ENCODE measurements at places on chromosomes 5 and 9.

- no peak for DNase-seq
These were observed 59.2 kb downstream of the TTLL11 start for GRCh38 chr9:122033775-122034373.

DNA sequence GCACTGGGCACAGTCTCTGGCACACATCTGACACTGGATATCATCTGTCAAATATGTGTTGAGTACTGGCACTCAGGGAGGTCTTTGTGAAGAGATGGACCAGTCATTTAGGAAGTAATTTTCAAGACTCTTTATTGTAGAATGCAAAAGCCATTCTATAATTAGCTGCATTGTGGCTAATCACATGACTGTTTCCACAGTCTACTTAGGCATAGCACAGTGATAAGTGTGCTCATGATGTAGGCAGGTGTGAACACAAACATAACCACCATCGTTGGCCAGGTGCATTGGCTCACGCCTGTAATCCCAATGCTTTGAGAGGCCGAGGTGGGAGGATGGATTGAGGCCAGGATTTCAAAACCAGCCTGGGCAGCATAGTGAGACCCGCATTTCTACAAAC, 62.2 kb downstream of the CFAP77 start:
- DNase-seq = peak; percentile 90

GRCh38 chr9:37617832-37618231, 25.4 kb upstream of the TOMM5 start:
- DNase-seq = peak; percentile 90

DNA sequence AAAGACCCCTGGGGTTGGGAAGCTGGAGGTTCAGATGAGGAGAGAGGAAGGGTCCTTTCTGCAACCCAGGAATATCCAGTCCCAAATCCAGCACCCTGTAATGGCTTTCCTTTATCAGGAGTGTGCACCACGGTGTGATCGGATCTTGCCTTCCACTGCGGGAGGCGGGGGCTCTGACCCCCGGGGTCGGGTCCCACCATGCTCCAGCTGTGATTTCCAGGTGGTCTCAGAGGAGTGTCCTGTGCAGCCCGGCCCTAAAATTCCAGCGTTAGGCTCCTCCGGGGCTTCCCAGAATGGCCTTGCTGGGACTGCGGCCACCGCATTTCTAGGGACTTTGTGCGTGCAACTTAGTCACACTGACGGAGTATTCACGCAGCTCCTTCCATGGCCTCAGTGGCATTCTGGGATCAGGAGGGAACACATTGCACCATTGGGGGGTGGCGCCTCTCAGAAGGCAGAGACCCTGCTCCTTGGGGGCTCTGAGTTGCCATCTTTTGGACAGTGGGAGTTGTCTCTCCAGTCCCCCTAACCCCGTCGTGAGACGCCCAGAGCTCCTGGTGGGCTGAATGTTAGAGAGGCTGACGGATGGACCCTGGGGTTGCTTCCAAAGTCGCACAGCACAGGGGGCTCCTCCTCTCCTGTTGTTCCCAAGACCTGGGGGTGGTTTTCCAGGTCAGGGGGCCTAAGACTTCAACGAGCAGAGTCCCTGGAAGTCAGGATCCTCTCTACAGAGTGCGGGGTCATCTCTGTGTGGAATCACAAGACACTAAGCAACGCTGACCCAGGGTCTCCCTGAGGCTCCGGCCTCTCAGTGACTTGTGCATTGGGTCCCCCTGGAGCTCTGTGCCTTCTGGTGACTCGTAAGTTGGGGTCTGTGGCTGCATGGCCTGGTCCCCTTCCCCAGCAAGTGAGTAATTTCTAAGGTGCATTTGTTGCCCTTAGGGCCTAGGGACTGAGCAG, 42.7 kb upstream of the IRX4 start:
- DNase-seq = no peak

DNA sequence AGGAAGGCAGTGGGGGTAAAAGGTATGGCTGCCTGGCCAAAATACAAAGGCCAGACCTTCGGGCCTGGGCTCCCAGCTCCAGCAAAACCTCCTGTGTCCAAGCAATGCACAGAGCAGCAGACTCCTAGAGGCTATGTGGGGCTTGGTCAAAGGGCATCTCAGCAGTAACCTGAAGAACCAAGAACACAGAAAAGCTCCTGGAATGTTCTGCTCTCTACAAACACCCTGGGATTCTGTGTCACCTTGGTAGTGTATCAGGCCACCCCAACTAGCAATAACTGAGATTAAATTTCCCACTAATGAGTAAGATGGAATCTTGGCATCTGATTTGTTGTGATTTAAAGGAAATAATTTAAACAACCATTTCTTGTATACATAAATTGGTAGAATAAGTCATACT, 158.6 kb downstream of the GLIS3 start:
- no peak for DNase-seq

GRCh38 chr9:129640086-129640870, 1.7 kb downstream of the ASB6 start:
- peak; percentile 75 for DNase-seq

GRCh38 chr9:37036776-37037502, 2.9 kb upstream of the PAX5 start:
- DNase-seq = peak; percentile 64

GRCh38 chr5:34655354-34655991, 655 bp upstream of the RAI14 start:
- DNase-seq = peak; percentile 3

DNA sequence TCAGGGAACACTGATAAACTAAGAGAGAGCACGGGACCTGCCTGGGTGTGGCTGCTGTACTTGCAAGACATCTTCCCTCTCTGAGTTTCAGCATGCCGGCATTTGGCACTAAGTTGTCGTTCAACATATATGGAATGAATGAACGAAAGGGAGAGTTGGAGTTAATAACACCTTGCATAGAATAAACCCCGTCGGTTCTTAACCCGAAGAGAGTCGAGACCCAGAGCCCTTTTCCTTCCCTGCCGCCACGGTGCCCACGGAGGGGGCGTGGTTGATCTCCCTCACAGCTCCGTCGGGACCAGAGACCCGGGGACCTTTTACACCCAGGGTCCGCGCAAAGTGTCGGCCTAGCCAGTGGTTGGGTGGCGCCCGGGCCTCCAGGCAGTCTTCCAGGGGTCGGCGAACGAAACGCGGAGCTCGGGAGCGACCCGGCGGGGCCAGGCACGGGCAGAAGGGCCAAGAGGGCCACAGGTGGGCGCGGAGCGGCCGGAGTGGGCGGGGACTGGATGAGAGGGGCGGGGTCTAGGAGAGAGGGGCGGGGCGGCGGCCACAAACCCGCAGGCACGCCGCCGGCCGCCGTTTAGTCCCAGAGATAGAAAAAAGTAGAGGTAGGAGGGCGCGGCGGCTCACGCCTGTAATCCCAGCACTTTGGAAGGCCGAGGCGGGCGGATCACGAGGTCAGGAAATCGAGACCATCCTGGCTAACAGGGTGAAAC, 735 bp upstream of the RPL26L1 start:
- no peak for DNase-seq

- peak; percentile 76 for DNase-seq
These were observed 132.5 kb upstream of the HAND1 start for GRCh38 chr5:154610321-154611154.

DNA sequence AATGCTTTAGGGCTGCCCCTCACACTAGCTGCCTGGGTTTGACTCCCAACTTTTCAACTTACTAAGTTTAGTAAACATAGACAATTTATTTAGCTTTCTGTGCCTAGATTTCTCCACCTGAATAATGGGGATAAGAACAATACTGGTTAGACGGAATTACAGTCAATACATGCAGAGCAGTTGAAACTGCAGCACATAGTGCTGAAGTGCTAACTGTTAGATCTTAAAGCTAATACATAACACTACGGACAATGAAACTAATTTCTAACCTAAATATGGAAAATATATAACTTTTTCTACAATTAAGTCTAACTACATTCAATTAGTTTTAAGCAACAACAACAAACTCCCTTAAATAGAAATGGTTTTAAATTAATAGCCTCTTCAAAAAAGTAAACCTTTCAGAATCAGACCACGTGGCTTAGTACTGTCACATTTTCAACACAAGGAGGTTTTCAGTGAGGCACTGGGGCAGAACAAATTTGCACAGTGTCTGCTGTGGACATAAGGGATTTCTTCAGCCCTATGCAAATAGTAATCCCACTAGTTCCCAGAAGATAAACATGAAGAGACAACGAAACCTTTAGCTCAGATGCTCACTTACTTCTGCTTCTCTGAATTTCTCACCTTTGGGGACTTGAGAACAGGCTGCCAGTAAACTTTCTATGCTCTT, 293.4 kb downstream of the EDIL3 start:
- DNase-seq = peak; percentile 8

DNA sequence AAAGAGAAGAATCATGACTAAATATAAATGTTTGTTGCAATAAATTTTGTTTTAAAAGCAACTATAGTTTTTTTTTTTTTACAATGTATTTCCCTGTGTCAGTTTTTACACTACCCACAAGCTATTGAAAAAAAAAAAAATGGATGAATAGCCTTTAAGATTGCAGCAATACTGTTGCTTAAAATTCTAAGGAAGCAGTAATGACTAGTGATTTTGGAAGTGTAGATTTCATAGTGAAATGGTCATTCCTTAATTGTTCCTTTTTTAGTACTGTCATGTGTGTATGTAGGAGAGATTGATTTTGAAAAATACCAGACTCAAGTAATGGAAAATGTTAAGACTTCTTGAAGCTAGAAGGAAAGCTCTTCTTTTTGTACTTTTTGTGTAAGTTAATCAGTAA, 53.1 kb downstream of the NDUFS4 start:
- no peak for DNase-seq

- DNase-seq = no peak
These were observed 567.7 kb downstream of the CAAP1 start for GRCh38 chr9:26324786-26325443.

GRCh38 chr5:111834926-111835599, 78.1 kb upstream of the NREP start:
- no peak for DNase-seq

DNA sequence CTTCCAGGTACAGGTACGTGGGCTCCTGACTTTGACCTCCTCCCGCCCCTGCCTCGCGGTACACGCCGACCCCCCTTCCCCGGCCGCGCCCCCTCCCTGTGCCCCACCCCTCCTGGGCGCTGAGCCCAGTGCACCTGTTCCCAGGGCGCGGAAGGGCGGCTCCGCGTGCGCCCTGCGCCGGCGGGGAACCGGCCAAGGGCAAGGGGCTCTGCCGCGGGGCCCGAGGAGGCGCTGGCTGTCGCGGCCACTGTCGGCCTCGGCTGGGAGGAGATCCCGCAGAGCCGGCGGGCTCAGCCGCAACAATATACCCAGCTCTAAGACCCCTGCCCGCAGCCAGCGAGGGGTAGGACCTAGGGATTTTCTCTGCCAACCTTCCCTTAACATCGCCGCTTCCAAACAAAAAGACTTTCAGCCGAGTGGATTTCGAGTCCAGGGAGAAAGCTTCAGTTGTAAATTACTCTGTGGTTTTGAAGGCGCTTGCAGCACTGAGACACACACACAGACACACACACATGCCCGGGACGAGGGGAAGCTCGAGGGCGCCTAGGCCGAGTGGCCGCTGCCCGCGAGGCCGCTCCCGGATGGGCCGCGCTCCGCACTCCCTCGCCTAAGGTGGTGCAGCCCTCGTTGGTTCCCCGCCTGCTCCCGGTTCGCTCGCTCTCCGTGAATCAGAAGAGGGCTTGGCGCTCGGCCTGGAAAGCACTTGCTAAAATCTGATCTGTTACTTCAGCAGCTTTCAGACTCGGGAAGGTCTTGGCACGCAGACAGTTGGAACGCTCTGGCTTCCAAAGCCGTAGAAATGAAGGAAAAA, 1.2 kb downstream of the FGF18 start:
- DNase-seq = peak; percentile 24

DNA sequence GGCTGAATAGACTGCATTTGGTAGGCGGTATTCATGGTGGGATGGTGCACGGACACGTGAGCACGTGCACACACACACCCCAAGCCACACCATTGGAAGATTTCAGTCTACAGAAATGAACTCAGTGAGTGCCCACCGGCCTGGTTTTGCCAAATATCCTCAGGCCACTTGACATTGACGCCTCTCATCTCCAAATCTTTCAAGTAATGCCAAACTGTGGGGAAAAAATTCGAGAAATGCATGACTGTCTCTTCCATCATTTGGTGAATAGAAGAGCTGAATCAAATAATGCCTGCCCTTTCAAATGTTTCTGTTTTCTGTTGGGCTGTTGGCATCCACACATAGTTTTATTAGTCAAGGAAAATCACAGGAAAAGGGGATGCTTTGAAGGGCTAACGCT, 182.3 kb upstream of the EFNA5 start:
- DNase-seq = no peak

- DNase-seq = no peak
These were observed 142.0 kb downstream of the FAM114A2 start for GRCh38 chr5:153896701-153897100.

GRCh38 chr5:2919310-2920018, 168.0 kb upstream of the IRX2 start:
- no peak for DNase-seq

GRCh38 chr5:141182248-141182647, at the start of gene PCDHB16:
Gene PCDHB16, plus strand, starts transcription at chr5:141182387. Its CDS starts 173 bp downstream, at chr5:141182560.
- DNase-seq = peak; percentile 28

DNA sequence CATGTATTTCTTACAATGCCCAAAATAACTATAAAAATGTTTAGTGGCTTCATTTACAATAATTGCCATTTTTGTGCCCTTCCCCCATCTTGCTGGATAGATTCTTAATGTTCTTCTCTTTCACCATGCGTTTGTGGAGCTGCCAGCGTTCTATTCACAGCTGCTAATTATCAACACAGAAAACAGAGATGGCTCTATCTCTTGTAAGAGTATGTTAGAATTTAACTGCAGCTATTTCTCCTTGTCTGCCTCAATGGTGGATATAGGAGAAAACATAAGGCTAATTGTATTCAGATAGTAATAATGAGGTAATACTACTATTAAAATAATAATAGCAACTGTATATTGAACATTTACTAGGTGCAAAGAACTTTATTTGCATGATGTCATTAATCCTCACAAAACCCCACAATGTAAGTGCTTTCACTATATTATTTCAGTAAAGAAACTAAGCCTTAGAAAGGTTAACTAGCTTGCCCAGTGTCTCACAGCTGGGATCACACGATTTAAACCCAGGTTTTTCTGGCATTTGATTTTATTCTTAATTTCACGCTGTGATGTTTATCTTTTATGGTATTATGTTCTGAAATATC, 50.1 kb downstream of the JAKMIP2 start:
- DNase-seq = no peak

- no peak for DNase-seq
These were observed 803.9 kb downstream of the TAF11L14 start for GRCh38 chr5:18438126-18438525.

- no peak for DNase-seq
These were observed 21.5 kb upstream of the DOCK2 start for GRCh38 chr5:169615561-169615960.

GRCh38 chr5:149367249-149367971, 9.6 kb downstream of the PCYOX1L start:
- DNase-seq = peak; percentile 56

Measured in COR-L47 (cell line).